Right renal cortex interstitium (tissue), 3 donors: ENCODE measurements at places on chromosomes 5 and 9.

GRCh38 chr5:33398501-33398900, 42.3 kb upstream of the TARS1 start:
- DNase-seq = no peak

DNA sequence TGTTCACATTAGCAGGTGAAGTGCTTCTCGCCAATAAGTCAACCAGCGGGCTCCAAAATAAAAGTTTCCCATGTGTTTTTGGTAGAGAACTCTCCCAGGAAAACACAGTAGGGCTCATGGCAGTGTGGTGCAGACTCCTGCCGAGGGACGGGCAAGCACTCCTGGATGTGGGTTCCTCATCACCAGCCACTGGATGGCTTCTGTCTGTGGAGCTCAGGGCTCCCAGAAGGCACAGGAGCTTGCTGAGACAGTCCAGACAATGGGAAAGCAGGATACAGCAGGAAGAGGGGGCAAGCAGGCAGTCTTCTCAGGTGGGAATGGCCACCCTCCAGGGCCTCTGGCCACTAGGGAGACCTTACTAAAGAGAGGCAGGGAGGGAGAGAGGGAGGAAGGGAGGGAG, 142.4 kb downstream of the HSD17B3 start:
- DNase-seq = no peak

- peak; percentile 54 for DNase-seq
Observed at GRCh38 chr9:133509179-133510083, 15.3 kb downstream of the MYMK start.

DNA sequence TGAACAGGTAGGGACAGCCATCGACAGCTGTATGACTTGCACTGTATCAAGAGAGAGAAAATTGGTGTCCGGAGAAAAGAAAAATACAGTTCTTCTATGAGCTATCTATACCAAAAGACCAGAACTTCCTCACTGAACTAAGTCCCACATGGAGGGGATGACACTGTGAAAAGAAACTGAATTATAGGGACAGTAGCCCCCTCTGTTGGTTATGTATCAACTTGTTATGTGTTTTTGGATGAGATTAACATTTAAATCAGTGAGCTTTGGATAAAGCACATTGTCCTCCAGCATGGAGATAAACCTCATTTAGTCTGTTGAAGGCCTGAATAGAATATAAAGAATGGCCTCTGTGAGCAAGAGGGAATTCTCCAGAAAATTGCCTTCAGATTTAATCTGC, 176.6 kb upstream of the SH3GL2 start:
- DNase-seq = no peak

DNA sequence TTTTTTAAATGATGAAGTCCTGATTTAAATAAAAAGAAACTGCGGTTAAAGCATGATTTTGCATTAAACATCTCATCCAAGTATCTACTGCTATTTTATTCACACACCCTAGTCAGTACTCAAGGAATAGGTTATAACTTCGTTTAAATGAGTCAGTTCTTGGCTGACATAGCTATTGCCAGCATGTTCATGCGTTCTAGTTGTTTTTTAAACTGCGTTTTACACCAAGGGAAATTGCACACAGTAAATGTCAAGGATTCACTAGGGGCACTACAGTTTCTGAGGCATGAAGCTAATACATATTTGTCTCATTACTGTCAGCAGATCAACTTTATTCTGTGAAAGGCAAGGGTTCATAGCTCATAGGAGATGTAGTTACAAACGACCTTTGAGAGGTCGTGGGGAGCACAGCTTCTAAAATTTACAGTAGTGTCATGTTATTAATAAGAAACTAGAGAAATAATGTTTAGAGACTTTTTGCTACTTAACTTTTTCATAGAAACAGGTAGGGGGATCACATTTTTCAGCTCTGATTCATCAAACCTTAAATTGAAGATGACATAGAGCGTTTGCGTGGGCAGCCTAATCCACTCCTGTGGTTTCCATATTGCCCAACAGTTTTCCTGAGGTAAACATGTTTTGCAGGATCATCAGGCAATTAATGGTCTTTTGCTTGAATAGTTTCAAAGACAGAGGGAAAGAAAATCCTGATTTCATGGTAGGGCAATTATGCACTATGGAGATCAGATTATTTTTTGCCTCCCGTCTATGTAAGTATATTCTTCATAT, 2222.7 kb upstream of the WWC1 start:
- DNase-seq = no peak

- no peak for DNase-seq
Observed at GRCh38 chr9:5292141-5292540, 12.4 kb downstream of the RLN2 start.

GRCh38 chr5:36573438-36573837, 33.0 kb upstream of the SLC1A3 start:
- DNase-seq = no peak

DNA sequence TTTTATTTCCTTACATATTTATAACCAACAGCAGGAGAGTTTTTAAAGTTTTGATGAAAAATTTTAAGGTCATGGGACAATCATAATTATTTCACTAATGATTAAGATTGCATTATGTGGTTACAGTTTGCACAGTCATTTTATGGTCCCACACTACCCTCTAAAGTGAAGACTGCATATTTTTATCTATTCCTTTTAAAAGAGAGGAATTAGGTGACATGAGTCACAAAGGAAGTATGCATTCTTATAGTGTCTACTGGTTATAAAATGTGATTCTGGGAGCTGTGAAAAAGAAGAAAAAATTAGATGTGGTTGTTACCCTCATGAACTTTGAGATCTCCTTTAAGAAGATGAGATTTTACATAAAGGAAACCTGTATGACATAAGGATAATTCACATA, 87.9 kb upstream of the GRIA1 start:
- no peak for DNase-seq

- DNase-seq = no peak
Observed at GRCh38 chr5:37208883-37209797, 40.0 kb downstream of the CPLANE1 start.

DNA sequence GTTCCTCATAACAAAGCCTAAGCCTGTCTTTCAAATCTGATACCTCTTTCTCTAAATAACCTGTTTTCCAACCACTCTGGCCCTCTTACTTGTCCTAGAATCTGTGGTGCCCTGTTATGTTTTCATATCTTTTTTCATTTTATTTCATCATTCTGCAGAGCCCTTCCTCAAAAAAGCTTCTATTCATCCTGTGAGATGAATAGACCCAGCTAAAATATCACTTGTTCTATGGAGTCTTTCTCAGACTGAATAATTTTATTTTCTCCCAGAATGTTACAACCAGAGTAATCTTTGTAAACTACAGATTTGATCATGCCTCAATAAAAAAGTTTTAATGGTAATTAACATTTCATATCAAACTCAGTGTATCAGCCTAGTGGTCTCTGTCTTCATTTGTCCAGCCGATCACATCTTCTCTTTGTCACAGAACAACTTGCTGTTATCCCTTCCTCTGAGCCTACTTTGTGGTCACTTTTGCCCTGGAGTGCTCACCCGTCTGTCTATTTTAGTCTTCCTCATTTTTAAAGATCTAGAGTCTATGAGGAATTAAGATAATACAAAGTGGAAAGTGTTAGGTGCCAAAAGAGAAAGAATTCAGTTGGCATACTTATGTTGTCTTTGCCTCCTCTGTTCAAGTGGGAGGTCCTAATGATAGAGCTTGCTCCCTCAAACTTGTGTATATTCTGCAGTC, 77.8 kb downstream of the ZCCHC7 start:
- no peak for DNase-seq

GRCh38 chr5:53025487-53025886, 36.3 kb downstream of the ITGA2 start:
- no peak for DNase-seq

DNA sequence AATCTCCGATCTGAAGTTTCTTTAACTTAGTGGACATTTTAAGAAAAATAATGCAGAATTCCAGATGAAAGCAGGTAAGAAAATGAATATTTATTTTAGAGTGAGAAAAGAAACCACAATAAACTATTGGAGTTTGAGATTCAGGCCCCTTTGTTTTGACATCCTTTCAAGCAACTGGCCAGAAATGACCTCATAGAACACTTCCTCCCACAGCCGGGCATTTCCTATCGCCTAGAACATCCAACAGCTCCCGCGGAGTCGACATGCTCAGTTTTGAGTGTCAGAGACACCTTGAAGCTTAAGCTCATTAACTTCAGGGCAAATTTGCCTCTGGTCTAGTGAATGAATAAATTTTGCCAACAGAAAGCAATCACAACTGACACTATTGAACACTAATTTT, 369.2 kb downstream of the TLE4 start:
- no peak for DNase-seq

GRCh38 chr9:127104581-127105311, 17.7 kb downstream of the ANGPTL2 start:
- DNase-seq = no peak

- DNase-seq = no peak
Observed at GRCh38 chr5:139878093-139878492, 82.5 kb downstream of the PSD2 start.

DNA sequence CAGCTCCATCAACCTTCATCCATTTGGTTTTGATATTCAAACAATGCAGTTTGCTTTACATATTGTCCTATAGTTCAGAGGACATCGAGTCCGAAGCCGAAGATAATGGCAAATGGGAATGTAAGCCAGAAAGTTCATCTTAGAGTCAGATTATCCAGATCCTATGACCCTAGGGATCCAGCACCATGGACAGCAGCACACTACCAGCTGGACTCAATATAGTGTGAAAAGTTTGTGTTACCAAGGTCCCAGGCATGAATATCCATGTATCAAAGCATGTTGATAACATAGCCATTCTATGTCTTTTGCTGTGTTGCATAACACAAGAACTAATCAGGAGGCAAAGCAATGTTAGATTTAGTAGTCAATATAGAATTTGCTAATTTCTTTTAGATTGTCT, 46.3 kb downstream of the FSTL4 start:
- peak; percentile 33 for DNase-seq

- no peak for DNase-seq
Observed at GRCh38 chr5:87405472-87406155, 7.1 kb downstream of the CCNH start.

DNA sequence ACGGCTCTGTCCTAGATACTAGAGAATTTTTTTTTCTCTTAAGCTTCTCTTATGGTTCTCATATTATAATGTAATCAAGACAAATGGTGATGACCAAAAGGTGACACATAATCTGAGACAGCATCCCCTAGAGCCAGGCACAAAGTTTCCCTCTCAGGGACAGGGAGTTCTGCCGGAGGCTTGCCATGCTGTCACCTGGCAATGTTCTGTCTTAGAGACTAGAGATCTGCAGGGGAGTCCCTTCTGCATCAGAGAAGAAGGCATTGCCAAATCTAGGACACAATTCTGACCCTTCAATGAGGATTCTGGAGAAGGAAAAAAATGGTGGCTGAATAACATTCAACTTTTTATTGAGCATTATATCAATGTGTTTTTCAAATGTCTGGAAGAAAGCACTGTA, 261.2 kb upstream of the TRPC7 start:
- DNase-seq = no peak

GRCh38 chr5:134567641-134568336, 42.3 kb downstream of the JADE2 start:
- no peak for DNase-seq

- DNase-seq = no peak
Observed at GRCh38 chr5:158847772-158848171, 251.9 kb downstream of the EBF1 start.

DNA sequence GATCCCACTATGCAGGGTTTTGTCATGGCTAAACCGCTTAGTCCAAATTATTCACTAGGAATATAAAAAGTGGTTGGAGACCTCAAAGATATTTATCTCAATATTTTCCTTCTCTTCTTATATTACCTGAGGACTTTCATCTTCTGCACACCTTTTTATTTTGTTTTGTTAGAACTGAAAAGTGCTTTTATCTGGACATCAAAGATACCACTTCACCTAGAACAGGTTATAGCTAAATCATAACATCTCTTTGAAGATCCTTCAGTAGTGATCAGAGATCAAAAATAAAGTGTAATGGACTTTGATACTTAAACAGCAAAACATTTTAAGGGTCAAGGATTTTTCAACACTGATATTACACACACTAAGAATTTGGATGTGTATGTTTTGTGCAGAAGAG, 160.2 kb downstream of the MCTP1 start:
- no peak for DNase-seq
